ENCODE measurements at places on chromosomes 6 and 20. TPM values are rescaled to one million over a fixed set of nuclear protein-coding genes. Genes with fewer than 3 reads are reported as not detected.

CD24 gene
- 235 TPM for total RNA-seq

SLC24A3 gene
- total RNA-seq, result 16.4 TPM

TINAG gene
- not detected for total RNA-seq

NFATC2 gene
- total RNA-seq, result 11.9 TPM

MYLK4 gene
- 1.2 TPM for total RNA-seq

KCNQ2 gene
- total RNA-seq, result not detected

GNRH2 gene
- not detected for total RNA-seq

PSMB1 gene
- 109 TPM for total RNA-seq

ARMH2 gene
- total RNA-seq, result not detected

NKX2-4 gene
- not detected for total RNA-seq

HELZ2 gene
- 30.6 TPM for total RNA-seq

SEMG1 gene
- not detected for total RNA-seq

PROKR2 gene
- 0.83 TPM for total RNA-seq

PDE10A gene
- 17.6 TPM for total RNA-seq

- peaks cover 29% of the 10 kb centered on the region for H3K27me3 ChIP-seq
- no peak overlapping the region for H3K27ac ChIP-seq
- H3K4me1 ChIP-seq, result no peaks in the 10 kb centered on the region
- no peak overlapping the region for H3K4me3 ChIP-seq
- DNase-seq, result peak; percentile 72
Observed at GRCh38 chr6:30130887-30131862, 4.8 kb upstream of the TRIM40 start.

DNA sequence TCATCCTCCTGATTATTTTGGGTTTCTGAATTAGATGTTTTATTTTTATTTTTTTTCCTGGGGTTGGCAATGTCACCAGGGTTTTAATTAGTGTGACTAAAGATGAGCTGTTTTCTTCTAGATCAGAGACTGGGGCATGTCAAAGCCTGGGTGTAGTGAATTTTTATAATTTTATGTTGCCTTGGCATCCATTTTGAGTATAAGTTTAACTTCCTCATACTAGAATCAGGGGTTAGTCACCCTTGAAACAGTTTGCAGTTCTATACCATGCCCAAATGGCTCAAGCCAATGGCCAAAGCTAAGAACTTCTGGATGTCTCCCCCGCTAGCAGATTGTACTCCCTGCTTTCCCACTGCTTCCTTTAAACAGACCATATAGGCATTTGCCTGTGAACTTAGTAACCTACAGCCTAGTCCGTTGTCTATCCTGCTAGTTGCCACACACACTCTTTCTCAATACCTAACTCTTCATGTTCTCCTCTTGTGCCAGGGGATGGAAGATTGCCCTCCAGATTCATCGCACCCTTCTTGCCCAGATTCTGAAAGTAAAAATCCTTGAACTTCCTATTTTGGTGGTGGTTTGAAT is 54.5 kb downstream of the KIAA0408 start:
- DNase-seq, result no peak
- no peak overlapping the region for H3K4me3 ChIP-seq
- H3K27me3 ChIP-seq, result no peaks in the 10 kb centered on the region
- H3K4me1 ChIP-seq, result no peaks in the 10 kb centered on the region
- no peak overlapping the region for H3K27ac ChIP-seq

DNA sequence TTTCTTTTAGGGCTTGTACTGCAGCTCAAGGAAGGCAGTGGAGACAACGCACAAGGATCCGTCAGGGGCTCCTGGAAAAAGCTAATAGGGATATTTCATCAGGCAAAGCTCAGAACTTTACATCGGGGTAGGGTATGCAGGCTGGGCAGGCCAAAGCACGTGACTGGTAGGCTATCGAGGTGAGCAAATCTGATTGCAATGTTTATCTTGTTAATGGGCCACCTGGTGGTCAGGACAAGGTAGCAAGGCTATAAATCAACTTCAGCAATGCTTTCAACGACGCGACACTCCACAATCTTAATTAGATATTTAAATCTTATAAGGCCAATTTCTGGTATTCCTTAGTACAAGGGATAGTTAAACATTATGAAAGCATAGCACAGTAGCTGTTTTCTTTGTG is 1302.8 kb upstream of the EYS start:
- DNase-seq, result no peak
- no peaks in the 10 kb centered on the region for H3K27me3 ChIP-seq
- no peaks in the 10 kb centered on the region for H3K36me3 ChIP-seq

GRCh38 chr20:12554426-12554825 is 454.3 kb upstream of the SPTLC3 start:
- no peak overlapping the region for H3K27ac ChIP-seq
- no peak for DNase-seq
- H3K4me1 ChIP-seq, result no peaks in the 10 kb centered on the region
- H3K4me3 ChIP-seq, result no peak overlapping the region

DNA sequence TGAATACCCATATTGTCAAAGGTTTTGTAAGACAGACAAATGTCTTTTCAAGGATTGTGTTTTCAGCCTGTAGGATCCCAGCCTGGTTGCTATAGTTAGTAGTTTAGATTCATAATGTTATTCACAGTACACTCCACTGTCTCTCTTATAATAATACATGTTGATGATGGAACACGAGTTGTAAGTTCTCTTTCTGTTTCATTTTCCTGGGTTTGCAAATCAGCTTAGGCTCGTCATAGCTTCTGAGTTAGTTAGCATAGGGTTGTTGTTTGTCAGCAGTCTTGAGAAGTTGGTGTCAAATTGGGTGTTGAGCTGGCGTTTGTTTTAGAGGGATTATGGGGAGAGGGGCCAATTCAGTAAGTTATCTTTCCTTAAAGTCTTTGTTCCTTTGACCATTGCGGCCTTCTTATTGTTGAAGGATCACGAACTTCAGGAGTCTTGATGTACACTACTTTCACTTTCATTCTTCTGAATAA is 45.8 kb downstream of the QKI start:
- no peaks in the 10 kb centered on the region for H3K36me3 ChIP-seq
- H3K4me3 ChIP-seq, result peak overlapping the region; percentile 36
- peak overlapping the region; percentile 60 for H3K27ac ChIP-seq
- no peaks in the 10 kb centered on the region for H3K27me3 ChIP-seq

GRCh38 chr20:23350904-23351838 is 580 bp downstream of the NXT1 start:
- H3K4me1 ChIP-seq, result no peaks in the 10 kb centered on the region
- no peaks in the 10 kb centered on the region for H3K36me3 ChIP-seq
- peak overlapping the region; percentile 81 for H3K4me3 ChIP-seq
- no peak for DNase-seq

GRCh38 chr6:34284563-34285447 is 36.0 kb upstream of the SMIM29 start:
- no peaks in the 10 kb centered on the region for H3K4me1 ChIP-seq
- DNase-seq, result peak; percentile 38
- H3K4me3 ChIP-seq, result no peak overlapping the region
- no peaks in the 10 kb centered on the region for H3K27me3 ChIP-seq
- no peak overlapping the region for H3K27ac ChIP-seq

- no peaks in the 10 kb centered on the region for H3K36me3 ChIP-seq
- H3K4me1 ChIP-seq, result no peaks in the 10 kb centered on the region
- H3K27me3 ChIP-seq, result no peaks in the 10 kb centered on the region
- no peak overlapping the region for H3K4me3 ChIP-seq
- no peak overlapping the region for H3K27ac ChIP-seq
Observed at GRCh38 chr6:163897030-163897429, 482.5 kb downstream of the QKI start.

DNA sequence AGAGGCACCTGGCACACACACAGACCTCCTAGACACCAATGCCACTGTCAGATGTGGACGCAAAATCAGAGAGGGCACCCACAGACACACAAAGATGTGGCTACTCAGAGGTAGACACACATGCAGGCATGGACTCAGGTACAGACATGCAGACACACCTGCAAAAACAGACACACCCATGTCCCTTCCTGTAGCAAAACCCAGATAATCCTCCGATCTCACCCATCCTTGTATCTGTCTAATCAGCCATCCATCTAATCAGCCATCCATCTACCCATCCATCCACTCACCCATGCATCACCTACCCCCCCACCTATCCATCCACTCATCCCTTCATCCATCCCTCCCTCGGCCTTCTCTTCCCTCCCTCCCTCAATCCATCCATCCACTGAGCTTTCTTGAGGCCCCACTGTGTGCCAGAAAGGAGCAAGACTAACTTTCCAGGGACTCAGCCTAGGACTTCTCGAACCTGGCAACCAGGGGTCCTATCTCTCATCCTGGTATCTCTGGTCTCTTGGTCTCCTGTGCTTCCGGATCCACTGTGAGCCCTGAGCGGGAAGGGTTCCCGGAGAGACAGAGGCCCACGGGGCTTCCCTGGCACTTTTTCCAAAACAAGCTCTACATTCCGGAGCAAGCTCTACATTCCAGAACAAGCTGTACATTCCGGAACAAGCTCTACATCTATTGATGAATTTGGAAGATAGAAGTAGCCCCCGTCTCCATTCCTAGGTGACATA is 1.1 kb upstream of the TGM2 start:
- no peak overlapping the region for H3K4me3 ChIP-seq
- peak overlapping the region; percentile 90 for H3K27ac ChIP-seq
- no peak for DNase-seq
- no peaks in the 10 kb centered on the region for H3K36me3 ChIP-seq
- no peaks in the 10 kb centered on the region for H3K4me1 ChIP-seq

GRCh38 chr6:158143700-158144099 is 24.4 kb downstream of the SERAC1 start:
- H3K4me1 ChIP-seq, result no peaks in the 10 kb centered on the region
- no peak overlapping the region for H3K4me3 ChIP-seq
- no peak overlapping the region for H3K27ac ChIP-seq
- H3K27me3 ChIP-seq, result no peaks in the 10 kb centered on the region
- no peak for DNase-seq
- no peaks in the 10 kb centered on the region for H3K36me3 ChIP-seq

DNA sequence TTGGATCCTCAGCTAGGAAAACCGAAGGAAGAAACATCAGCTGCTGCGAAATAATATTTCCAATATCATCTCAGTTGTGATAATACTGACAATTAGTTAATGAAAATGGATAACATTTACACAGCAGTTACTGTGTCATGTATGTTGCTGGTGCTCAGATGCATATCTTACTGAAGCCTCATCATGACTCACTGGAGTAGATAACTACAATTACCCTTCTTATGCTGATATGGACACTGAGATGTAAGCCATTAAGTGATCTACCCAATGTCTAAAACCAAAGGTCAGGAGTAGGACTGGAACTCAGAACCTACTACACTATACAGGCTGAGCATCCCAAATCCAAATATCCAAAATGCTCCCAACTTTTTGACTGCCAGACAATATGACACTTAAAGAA is 54.7 kb upstream of the LYRM2 start:
- no peak overlapping the region for H3K4me3 ChIP-seq
- no peaks in the 10 kb centered on the region for H3K36me3 ChIP-seq
- H3K27ac ChIP-seq, result no peak overlapping the region
- H3K4me1 ChIP-seq, result no peaks in the 10 kb centered on the region
- DNase-seq, result no peak

GRCh38 chr6:54288474-54288873 is 19.8 kb upstream of the TINAG start:
- H3K27ac ChIP-seq, result no peak overlapping the region
- H3K4me1 ChIP-seq, result no peaks in the 10 kb centered on the region
- no peaks in the 10 kb centered on the region for H3K27me3 ChIP-seq

DNA sequence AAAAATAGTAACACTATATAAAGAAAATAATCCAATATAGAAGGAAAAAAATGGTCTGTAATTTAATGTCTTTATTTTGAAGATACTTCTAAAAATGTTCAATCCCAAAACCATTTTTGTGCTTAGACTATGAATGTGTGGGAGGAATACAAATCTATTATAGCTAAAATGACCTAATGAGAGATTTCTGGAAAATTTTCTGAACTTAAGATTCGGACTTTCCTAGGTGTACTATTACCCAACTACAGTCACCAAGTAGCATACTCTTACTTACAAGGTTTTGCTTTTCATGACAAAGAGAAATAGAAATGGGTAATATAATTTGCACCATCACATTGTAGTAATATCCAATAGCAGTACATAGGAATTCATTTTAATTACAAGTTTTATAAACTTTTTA is 29.9 kb downstream of the MAP3K7 start:
- H3K27ac ChIP-seq, result no peak overlapping the region
- H3K4me3 ChIP-seq, result no peak overlapping the region
- H3K36me3 ChIP-seq, result no peaks in the 10 kb centered on the region
- H3K4me1 ChIP-seq, result no peaks in the 10 kb centered on the region
- H3K27me3 ChIP-seq, result no peaks in the 10 kb centered on the region

GRCh38 chr6:148528292-148528691 is 185.7 kb downstream of the SASH1 start:
- no peak overlapping the region for H3K4me3 ChIP-seq
- no peaks in the 10 kb centered on the region for H3K36me3 ChIP-seq
- H3K27me3 ChIP-seq, result no peaks in the 10 kb centered on the region
- DNase-seq, result no peak
- no peaks in the 10 kb centered on the region for H3K4me1 ChIP-seq
- no peak overlapping the region for H3K27ac ChIP-seq

DNA sequence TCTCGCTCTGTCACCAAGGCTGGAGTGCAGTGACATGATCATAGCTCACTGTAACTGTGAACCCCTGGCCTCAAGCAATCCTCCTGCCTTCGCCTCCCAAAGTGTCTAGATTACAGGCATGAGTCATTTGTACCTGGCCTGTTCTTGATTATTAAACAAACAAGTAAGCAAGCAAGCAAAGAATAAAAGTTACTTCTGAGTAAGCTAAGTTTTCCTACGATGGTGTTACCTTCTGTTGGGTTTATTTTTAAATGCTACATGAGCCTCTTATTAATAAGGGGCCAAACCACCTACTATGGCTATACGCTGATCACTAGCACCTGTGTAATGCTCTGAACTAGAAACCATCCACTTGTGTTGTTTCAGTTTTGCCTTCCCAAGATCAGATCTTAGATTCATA is 50.8 kb downstream of the IL22RA2 start:
- no peak overlapping the region for H3K4me3 ChIP-seq
- H3K27me3 ChIP-seq, result no peaks in the 10 kb centered on the region
- no peak for DNase-seq
- no peaks in the 10 kb centered on the region for H3K4me1 ChIP-seq

GRCh38 chr6:117545161-117545595 is 57.1 kb downstream of the GOPC start:
- DNase-seq, result no peak
- no peaks in the 10 kb centered on the region for H3K36me3 ChIP-seq
- no peaks in the 10 kb centered on the region for H3K4me1 ChIP-seq
- no peak overlapping the region for H3K4me3 ChIP-seq
- no peaks in the 10 kb centered on the region for H3K27me3 ChIP-seq

- no peak for DNase-seq
- H3K36me3 ChIP-seq, result no peaks in the 10 kb centered on the region
- no peak overlapping the region for H3K4me3 ChIP-seq
- no peaks in the 10 kb centered on the region for H3K27me3 ChIP-seq
- no peak overlapping the region for H3K27ac ChIP-seq
- H3K4me1 ChIP-seq, result no peaks in the 10 kb centered on the region
Observed at GRCh38 chr6:167811442-167812087, 15.1 kb upstream of the AFDN start.

- DNase-seq, result no peak
- H3K27me3 ChIP-seq, result no peaks in the 10 kb centered on the region
- no peaks in the 10 kb centered on the region for H3K4me1 ChIP-seq
- H3K36me3 ChIP-seq, result no peaks in the 10 kb centered on the region
- H3K4me3 ChIP-seq, result no peak overlapping the region
Observed at GRCh38 chr6:84449220-84449619, 221.8 kb upstream of the CEP162 start.

- no peak overlapping the region for H3K4me3 ChIP-seq
- H3K36me3 ChIP-seq, result no peaks in the 10 kb centered on the region
- no peak for DNase-seq
Observed at GRCh38 chr6:14985366-14985765, 260.5 kb upstream of the JARID2 start.

- H3K4me1 ChIP-seq, result no peaks in the 10 kb centered on the region
Observed at GRCh38 chr20:34300256-34300806, 2.8 kb downstream of the AHCY start.

- no peak for DNase-seq
- H3K27me3 ChIP-seq, result no peaks in the 10 kb centered on the region
- no peaks in the 10 kb centered on the region for H3K4me1 ChIP-seq
- no peak overlapping the region for H3K4me3 ChIP-seq
- no peaks in the 10 kb centered on the region for H3K36me3 ChIP-seq
- no peak overlapping the region for H3K27ac ChIP-seq
Observed at GRCh38 chr6:2378891-2379652, 133.7 kb upstream of the GMDS start.

Measured in uterus (tissue), 4 donors.